Stimulated activated CD8-positive, alpha-beta memory T cell treated with anti-CD3 and anti-CD28 coated beads, Interleukin-4, amount 100 ng/mL, for 48 hours (primary cell): ENCODE measurements at places on chromosomes 16 and 17.

DNA sequence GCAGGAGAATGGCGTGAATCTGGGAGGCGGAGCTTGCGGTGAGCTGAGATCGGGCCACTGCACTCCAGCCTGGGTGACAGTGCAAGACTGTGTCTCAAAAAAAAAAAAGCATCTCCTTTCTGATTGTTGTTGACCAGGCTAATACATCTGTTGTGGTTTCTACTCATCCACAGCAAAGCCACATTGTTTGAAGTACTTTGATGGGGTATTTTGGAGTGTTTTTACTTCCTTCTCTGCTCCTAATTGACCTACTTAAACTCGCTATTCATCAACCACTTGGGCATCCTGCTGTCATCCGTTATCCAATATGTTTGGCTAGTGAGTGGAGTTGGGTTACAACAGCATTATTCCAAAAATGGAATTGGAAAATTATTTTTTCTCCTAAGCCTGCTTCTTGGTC is 3.5 kb upstream of the CDC27 start:
- DNase-seq = no peak

DNA sequence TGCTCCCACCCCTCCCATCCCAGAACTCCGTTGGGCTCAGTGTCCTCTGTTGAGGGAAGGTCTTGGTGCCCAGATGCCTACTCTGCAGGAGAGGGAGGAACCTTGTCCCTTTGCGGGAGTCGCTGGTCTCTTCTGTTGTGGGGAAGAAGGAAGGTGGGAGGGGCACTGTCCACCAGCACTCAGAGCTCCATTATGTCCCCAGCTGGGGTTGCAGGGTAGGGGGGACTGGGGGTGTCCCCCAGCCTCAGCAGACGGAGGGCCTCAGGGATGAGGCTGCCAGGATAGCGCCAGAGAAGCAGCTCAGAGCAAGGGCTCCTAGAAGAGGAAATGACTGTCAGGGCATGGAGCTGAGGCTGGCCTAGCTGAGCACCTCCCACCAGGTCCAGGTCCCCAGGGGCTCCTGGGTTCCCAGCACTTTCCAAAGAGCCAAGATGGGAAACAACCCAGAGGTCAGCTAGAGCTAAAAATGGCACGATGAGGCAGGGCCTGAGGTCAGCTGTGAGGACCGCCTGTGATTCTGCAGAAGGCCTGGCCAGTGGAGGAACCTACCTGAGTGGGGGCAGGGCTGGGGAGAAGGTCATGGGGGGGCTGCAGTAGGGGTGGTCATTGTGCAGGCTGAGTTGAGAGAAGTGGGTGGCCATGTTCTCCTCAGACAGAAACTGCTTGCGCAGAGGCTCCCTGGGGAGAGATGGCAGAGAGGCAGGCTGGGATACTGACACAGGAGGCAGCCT is 893 bp downstream of the HCFC1R1 start:
- DNase-seq = peak; percentile 60

GRCh38 chr17:44878627-44879221 is 20.5 kb downstream of the EFTUD2 start:
- peak; percentile 36 for DNase-seq

GRCh38 chr16:24188751-24189318 is 67.3 kb upstream of the CACNG3 start:
- DNase-seq = no peak

DNA sequence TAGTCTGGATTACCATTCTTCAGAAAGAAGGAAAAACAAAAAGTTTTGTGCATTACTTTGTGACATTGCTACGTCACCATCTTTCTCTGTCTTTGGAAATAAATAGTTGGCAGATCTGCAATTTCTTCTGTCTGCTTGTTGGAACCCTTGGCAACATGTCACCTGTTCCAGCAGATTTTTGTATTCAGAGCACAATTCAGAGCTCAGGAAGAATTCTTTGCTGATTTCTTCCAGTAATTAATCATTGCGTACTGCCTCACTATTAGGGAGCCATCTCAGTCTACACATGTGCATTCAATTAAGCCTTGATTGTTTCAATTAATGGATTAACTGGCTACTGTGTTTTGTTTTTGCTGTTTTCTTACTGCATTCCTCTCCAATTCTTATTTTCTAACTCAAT is 467.2 kb downstream of the CDH8 start:
- DNase-seq = no peak

GRCh38 chr17:36726199-36726598 is 124.8 kb downstream of the MRM1 start:
- no peak for DNase-seq

DNA sequence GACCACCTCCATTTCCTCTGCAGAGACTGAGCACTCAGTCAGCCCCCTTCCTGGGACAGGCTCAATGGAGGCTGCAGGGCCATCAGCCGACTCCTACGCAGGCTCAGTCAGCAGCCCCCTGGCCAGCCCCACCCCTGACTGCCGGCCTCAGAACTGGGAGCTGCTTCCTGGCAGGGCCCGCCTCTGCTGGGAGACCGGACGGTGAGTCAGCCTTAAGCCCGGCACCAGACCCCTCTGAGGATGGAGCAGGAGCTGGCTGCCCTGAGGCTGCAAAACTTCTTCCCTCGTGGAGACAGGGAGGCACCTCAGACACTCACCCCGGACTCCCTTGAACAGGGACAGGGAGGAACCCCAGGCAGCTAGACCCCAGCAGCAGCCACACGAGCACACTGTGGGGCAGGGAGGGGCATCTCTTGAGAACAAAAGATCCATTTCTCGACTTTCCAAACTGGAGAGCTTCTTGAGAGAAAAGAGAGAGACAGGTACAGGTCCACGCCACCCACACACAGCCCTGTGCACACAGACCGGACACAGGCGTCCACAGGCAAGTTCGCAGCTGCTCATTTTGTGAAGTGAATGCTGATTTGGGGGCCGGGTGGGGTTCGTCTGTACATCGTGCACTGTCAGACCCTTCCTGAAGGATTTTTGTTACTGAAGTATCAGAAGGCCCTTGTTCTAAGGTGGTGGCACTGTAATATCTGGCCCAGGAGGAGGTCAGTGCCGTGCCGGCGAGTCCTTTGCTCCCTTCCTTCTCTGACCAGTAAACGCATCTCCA is 1.3 kb upstream of the TUBB3 start:
- peak; percentile 59 for DNase-seq

DNA sequence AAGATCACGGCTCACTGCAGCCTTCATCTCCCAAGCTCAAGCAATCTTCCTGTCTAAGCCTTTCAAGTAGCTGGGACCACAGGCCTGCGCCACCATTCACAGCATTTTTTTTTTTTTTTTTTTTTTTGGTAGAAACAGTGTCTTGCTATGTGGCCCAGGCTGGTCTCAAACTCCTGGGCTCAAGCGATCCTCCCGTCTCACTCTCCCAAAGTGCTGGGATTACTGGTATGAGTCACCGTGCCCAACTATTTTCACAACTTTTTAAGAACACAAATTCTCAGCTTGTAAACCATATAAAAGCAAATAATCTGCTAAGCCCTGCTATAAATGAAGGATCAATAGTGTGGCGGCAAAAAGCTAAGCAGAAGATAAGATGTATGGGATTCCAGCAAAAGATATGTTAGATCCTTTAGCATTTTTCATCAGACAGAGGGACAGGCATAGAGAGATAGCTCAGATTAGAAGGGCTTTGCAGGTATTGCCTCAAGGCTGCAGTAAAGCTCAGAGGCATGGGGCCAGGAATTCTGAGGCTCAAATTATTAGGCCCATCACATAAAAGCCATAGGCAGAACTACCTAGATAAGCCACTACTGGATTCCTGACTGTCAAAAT is 55.1 kb downstream of the EMP2 start:
- no peak for DNase-seq

- DNase-seq = peak; percentile 73
These were observed 21.2 kb downstream of the CLEC16A start for GRCh38 chr16:10965440-10966061.

DNA sequence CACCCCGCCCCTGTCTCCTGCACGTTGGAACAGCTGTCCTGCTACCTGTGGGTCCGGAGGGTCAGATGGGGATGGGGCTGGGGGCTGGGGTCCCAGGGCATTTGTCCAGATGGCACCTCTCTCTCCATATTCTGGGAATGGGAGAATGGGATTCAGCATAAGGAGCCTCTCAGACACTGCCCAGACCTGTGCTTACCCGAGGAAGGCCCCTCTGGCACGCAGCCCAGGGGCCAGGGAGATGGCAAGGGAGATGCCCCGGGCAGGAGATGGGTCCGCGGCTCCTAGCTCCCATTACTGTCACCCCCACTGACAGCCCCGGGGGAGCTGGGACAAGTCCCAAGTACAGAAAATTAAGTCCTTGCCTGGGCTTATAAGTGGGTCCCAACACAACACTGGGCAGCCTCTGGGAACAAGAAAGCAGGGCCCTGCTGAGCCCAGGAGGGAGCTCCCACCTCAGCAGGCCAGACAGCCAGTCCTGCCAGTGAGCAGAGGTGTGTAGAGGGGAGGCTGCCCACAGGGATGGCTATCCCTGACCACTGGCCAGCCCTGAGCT is 1.8 kb downstream of the VASN start:
- no peak for DNase-seq

GRCh38 chr17:51748749-51749604 is 409.5 kb downstream of the CA10 start:
- DNase-seq = no peak

DNA sequence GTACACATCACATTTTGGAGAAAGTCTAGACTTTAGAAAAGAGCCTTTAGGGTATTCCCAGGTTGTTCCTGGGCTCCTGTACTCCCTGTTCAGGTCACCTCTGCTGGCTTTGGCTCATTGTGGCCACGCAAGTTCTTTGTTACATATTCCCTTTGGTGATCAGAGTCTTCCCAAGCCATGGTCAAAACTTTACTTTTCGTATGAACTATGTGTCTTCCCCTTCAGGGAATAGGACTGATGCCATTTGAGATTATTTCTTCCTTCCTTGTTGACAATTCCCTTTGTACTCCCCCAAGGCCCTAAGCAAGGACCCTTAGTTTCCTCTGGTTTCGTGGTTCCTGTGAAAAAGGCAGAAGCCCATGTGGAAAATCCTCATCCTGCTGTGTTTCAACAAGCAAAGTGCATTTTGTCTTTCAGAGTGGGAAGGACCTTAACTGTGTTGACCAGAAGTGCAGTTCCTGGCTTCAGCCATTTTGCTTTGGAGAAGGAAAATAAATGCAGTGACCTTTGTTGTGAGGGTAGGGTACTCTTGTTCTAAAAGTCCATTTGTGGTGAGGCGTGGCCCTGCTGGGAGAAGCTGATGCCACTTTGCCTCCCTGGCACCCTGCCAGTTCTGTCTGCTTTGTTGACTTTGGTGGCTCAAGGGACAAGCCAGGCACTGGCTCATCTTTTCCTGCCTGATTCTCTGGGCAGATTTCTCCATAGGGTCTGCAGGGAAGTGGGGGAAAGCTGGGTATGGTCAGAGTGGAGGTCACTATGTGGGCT is 55.1 kb downstream of the ZNRF1 start:
- DNase-seq = no peak

DNA sequence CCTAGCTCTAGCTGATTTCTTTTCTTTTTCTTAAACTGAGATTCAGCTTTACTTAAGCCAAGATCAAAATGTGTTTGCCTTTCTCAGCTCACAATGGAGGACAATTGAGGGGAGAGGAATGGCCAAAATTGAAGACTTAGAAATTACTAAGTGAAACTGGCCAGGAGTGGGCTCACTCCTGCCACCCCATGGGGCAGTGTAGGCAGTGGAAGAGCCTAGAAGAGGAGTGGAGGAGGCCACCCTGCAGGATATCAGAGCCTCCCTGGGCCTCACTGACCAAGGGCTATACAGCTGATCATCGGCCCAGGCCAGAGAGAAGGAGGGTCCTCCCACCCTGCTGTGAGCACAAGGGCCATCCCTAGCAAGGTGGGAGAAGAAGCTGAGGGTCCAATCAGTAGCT is 119.8 kb downstream of the CCT6B start:
- no peak for DNase-seq

DNA sequence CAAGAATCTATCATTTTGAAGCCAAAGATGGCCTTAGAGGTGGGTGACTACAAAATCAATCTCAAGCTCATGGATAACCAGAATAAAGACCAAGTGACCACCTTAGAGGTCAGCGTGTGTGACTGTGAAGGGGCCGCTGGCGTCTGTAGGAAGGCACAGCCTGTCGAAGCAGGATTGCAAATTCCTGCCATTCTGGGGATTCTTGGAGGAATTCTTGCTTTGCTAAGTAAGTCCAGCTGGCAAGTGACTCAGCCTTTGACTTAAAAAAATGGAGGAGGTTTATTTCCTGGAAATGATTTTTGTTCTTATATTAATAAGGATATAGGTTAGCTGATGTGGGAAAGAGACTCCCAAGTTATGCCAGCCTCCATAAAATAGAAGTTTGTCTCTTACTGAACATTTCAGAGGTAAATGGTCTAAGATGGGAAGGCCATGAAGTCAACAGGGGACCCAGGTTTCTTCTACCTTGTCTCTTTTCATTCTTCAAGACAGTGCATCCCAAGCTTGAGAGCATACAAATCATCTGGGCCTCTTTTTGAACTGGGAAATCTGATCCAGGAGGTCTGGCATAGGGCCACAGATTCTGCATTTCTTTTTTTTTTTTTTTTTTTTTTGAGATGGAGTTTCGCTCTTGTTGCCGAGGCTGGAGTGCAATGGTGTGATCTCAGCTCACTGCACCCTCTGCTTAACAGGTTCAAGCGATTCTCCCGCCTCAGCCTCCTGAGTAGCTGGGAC is 19.8 kb upstream of the TANGO6 start:
- no peak for DNase-seq

DNA sequence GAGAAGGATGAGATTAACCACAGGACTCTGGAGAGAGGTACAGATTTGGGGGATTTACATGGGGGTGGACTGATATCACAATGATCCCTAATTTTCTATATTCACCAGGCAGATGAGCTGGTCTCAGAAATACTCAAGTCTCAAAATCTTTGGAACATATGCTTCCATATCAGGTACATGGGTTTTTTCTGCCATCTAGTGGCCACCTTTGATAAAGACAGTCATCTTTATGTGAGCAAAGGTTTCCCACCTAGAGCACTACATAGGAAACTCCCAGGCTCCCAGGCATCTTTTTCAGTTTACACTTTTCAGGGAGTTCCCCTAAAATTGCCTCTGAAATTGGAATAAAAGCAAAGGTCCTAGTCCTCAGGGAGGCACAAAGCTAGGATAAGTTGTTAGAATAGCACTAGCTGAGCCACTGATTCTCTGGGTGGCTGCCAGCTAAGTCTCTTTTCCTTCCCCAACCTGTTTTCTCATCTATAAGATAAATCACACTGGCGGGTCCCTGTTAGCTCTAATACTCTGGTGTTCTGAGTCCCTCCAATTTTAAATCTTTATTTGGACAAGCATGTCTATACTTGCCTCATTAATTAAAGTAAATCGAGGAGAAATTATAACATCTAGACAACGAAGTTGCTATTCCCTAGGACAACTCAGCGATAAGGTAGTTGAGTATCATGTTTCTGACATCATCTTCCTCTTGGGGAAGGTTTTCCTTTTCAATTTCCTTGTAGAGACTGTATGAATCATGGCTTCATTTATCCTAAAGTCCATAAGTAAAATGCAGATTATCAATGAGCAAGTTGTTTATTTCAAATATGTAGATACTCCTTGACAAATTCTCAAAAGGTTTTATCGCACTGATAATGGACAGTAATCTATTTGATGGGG is 19.0 kb upstream of the MON1B start:
- DNase-seq = no peak

- DNase-seq = no peak
These were observed 26.8 kb downstream of the NLRP1 start for GRCh38 chr17:5557485-5557884.

GRCh38 chr17:67421869-67422273 is 44.8 kb downstream of the PITPNC1 start:
- DNase-seq = peak; percentile 57

- DNase-seq = no peak
These were observed 21.1 kb upstream of the SPATA32 start for GRCh38 chr17:45282683-45283644.

- no peak for DNase-seq
These were observed 79.9 kb downstream of the MRC2 start for GRCh38 chr17:62707425-62707739.
